ENCODE measurements at places on chromosomes 13 and 19.

DNA sequence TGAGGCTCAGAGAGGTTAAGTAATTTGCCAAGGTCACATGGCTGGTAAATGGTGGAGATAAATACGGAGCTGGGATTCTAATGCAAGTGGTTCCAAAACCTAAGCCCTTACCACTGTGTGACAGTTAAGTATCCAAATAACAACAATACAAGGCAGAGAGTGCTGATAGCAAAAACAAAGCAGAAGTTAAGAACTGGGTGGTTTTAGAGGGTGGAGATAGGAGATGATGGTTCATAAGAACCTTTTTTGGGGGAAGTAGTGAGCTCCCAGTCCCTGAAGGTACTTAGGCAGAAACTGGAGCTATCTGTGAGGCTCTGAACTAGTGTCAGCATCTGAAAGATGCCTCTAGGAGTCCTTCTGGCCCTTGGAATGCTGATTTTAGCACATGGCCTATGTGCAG, 56.2 kb upstream of the UBE2L5 start:
- DNase-seq = no peak

GRCh38 chr13:101309014-101309619, 107.2 kb downstream of the NALCN start:
- DNase-seq = no peak

GRCh38 chr13:109575821-109576220, 210.6 kb downstream of the IRS2 start:
- no peak for DNase-seq

DNA sequence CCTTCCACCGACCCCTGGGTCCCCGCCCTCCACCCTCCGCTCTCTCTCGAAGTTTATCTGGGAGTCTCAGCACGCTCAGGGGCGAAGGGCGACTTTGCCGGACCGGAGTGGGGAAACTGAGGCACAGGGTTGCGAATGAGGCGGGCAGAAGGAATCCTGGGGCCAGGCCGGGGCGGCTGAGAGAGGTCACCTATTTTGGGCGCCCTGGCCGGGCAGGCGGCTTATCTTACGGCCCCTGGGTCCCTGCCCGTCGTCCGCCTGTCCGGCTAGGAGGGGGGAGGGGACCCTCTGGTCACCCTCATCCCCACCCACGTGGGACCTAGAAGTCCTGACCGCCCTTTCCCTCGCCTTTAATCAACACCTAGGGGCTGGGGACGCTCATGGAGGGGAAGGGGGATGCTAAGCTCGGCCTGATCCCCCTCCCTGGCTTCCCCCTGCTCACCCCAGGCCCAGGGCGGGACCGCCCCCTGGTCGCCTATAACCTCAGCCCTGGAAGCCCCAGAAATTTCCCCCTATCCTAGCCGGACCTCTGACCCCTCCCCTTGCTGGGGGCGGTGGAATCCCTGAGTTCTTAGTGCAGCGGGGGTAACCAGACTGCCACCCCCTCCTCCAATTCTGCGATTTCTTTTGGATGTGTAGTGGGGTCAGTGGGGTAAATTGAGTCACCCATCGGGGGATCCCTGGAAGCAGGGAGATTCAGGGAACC, 556 bp downstream of the TRIP10 start:
- DNase-seq = no peak

GRCh38 chr13:35729926-35730627, 253.6 kb upstream of the MAB21L1 start:
- DNase-seq = no peak

- no peak for DNase-seq
These were observed 2.1 kb upstream of the RAVER1 start for GRCh38 chr19:10335352-10335985.

DNA sequence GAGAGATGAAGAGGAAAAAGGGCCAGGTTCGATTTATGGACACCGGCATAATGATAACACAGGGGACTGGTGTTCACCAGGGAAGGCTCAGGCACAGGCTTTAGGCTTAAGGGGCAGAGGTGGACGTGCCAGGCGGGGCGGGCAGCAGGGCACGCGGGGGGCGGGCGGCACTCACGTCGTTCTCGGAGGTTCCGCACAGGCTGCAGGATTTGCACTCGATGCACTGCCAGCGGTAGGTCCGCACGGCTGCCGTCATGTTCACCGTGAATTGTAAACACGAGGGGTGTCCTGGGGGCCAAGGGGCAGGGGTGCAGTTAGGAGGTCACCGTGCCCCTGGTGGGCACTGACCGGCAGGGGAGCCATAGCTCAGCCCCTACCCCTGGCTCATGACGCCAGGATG, 10.6 kb downstream of the DPF1 start:
- no peak for DNase-seq

- no peak for DNase-seq
These were observed 26.3 kb upstream of the ZNF492 start for GRCh38 chr19:22607653-22608430.

DNA sequence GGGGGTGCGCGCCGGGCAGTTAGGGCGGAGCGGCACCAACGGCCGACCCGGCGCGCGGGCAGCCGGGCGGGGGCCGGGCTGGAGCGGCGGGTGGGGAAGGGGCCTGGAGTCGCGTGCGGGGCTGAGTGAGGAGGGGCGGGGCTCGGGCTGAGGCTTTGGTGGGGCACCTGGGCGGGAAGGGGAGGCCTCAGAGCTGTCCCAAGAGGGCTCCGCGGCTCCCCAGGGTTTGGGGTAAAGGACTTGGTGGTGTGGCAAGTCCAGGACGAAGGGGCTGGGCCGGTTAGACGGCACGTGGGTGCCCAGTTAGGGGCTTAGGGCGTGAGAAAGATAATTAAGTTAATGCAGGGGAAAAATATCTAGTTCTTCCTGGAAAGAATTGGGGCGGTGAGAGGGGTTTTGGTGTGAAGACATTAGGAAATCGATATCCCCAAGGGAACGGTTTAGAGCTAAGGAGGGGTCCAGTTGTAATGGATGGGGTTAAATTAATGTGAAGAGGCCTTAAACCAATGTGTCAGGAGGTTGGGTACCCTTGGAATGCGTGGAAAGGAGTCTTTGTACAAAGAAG, 496 bp downstream of the ZNF574 start:
- no peak for DNase-seq

DNA sequence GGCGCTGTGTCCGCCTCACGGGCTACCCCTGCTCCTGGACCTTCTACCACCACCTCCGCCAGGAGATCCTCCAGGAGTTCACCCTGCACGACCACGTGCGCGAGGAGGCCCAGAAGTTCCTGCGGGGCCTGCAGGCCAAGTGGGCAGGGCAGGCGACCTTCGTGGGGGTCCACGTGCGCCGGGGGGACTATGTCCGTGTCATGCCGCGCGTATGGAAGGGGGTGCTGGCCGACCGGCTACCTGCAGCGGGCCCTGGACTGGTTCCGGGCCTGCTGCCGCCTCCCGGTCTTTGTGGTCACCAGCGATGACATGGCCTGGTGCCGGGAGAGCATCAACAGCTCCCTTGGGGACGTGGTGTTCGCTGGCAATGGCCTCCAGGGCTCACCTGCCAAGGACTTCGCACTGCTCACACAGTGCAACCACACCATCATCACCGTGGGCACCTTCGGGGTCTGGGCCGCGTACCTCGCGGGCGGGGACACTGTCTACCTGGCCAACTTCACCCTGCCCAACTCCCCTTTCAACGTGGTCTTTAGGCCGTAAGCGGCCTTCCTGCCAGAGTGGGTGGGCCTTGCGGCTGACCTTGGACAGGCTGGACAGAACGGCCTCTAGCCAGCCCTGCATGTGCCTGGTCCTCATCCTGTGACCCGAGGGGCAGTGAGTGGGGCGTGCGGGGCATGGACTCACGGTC, 7.8 kb upstream of the NTN5 start:
- DNase-seq = no peak

- no peak for DNase-seq
These were observed 16.1 kb upstream of the MADCAM1 start for GRCh38 chr19:480016-480855.

GRCh38 chr13:104597546-104598180, 1531.4 kb upstream of the SLC10A2 start:
- no peak for DNase-seq

All from NCI-H510A (cell line).